ENCODE measurements at places on chromosomes 2 and 18.

GRCh38 chr2:228367356-228367755, 185.9 kb upstream of the SPHKAP start:
- DNase-seq: no peak

GRCh38 chr2:145593280-145593679, 1073.4 kb upstream of the ZEB2 start:
- DNase-seq: no peak

- DNase-seq: no peak
Observed at GRCh38 chr18:50704357-50704940, 115.4 kb downstream of the MRO start.

GRCh38 chr18:12317664-12318333, 9.8 kb downstream of the TUBB6 start:
- DNase-seq: peak; percentile 31

DNA sequence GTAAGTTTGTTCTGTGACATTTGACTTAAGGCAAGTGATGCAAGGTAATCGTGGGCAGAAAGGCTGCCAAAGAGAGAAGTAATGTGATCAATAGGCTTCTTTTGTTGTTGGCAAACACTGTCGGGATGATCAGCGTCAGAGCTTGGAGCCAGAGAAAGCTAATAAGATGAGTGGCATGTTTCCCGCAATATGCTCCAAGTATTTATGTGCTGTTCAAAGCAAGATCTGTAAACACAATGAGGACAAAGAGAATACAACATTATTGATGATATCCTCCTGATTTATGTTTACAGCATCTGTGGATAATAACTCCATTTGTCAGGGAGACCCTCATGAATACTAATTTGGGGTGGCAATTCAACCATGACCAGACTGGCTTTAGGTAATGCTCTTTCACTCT, 603.3 kb downstream of the TDRD15 start:
- DNase-seq: no peak

- no peak for DNase-seq
Observed at GRCh38 chr2:203786549-203787351, 80.3 kb downstream of the CD28 start.

- DNase-seq: no peak
Observed at GRCh38 chr2:238305965-238306671, 14.2 kb upstream of the TRAF3IP1 start.

DNA sequence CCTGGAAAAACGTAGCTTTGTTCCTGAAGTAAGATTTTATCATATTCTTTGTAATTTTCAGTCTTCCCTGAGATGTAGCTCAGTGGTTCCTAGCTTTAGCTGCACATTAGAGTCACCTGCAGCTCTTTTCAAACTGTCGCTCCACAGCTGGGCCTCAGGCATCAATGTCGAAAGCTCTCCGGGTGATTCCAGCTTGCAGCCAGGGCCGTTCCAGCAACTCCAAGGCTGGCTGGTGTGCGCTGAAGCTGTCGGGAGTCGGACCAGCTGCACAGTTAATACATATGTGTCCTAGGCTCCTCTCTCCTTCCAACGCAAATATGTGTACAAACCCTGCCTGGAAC, 609 bp upstream of the ZNF2 start:
- DNase-seq: no peak

DNA sequence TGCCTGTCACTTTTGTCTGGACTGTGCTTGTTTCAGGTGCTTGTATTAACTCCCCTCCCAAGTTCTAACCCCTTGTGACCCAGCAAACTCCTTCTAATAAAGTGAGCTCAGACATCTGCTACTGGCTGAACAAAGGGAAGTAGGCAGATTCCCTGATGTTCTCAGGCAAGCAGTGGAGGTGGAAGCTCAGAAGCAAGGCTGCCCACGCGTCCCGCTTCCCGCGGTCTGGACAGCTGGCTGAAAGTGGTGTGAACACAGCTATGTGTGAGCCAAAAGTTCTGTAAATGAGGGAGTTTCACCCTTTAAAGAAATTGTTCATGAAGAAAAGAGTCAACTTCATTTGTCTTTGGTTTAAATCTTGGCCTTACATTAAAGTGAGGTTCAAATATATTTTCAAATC, 40.0 kb downstream of the NAPG start:
- DNase-seq: no peak

- DNase-seq: no peak
Observed at GRCh38 chr2:233248999-233249398, 2.5 kb upstream of the ATG16L1 start.

- no peak for DNase-seq
Observed at GRCh38 chr18:31064130-31064529, 21.6 kb upstream of the DSC3 start.

DNA sequence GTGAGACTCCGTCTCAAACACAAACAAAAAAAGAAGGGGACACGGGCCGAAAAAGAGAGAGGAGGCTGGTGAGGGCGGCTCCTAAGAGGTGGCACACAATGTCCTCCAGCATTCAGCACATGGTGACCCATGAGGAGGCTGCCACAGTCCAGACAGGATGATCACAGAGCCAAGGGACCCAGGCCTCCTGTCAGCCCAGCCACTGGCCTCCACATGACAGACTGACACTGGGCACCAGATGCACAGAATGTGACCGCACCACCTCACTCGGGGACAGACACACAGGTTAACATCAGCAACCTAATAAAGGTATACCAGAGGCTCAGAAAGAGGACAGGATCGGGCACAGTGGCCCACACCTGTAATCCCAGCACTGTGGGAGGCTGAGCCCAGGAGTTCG, 21.0 kb downstream of the PASK start:
- DNase-seq: no peak

GRCh38 chr2:215868846-215869543, 144.4 kb downstream of the MREG start:
- DNase-seq: no peak

DNA sequence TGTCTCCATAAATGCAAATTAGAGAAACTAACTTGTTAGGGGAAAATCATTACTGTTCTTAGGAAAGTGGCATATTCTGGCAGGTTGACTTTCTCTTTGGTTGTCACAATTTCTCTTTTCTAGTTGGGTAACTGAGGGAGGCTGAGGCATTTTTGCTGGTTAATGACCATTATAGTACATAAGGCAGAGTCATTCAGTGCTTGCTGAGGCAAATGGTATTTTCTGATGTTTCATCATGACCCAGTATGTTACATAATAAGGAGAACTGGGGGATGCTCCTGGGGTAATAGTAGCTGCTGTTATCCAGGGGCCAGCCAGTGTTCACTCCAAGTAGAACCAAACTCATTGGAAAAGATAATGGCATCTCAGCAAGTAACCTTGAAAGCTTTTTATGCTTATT, 62.3 kb downstream of the ITGA6 start:
- no peak for DNase-seq

DNA sequence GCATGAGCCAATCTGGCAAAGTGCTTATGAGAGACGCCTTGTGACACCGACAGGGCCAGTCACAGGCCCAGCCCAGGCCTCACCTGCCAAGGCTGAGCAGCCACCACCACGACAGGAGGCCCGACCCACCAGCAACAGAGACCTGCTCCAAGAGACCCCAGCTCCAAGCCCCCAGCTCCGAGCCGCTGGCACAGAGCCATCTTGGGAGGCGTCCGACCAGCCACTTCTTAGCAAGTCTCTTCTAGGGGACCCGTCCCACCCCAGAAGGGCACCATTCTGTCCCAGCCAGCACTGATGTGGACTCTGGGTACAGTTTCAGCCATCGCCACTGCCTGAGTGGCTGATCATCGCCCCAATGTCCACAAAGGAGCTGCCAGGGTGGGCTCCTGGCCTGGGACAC, 290.7 kb upstream of the SALL3 start:
- no peak for DNase-seq

DNA sequence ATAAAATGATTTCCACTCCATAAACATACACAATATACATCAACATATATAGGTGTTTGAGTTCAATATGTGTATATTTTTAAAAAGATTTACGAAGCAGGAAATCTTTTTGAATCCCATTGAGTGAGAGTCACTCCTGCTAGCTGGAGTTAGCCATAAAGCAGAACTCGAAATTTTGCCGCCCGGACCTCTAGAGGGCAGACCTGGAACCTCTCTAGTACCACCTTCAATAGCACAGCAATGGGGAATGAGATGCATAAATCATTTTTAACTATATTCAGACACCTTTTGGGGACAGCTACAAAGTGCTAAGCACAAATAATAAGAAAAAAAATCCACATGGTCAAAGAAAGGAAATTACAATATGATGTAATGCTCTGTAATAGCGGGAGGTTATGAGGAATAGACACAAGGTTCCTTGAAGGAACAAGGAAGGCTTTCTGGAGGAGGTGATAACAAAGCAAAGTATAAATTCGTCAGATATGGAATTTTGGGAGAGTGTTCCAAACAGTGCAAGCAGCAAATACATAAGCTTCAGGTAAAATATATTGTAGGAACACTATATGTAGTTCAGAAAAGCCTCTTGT, 533.4 kb downstream of the ERBB4 start:
- peak; percentile 6 for DNase-seq

DNA sequence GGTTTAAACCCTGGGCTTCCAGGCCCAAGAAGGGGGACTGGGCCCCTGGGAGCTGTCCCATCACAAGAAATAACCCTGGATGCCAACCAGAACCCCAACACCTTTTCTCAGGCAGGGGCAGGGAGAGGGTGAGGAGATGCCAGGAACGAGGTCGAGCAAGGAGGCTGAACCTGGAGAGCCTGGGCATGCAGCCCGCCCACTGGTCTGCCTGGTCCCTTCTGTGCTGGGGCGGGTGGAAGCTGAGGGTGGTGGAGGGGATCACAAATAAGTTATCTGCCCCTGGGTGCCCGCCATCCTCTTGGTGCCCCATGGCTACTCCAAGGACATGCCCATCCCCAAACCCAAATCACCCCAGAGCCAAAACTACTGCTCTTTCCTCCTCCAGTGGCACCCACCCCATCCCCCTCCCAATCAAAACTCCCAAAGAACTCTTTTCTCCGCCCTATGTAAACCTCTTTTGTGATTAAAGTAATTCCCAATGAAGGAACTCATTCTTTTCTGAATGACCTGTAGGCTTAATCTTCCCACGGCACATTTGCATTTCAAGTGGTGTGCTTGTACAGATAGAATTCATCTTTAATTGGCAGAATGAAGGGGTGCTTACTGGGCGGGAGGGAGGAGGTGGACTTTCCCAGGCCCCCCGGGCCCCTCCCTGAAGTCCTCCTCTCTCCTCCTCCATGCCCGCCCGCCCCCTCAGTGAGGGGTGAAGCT, 47.9 kb downstream of the EFR3B start:
- DNase-seq: no peak

DNA sequence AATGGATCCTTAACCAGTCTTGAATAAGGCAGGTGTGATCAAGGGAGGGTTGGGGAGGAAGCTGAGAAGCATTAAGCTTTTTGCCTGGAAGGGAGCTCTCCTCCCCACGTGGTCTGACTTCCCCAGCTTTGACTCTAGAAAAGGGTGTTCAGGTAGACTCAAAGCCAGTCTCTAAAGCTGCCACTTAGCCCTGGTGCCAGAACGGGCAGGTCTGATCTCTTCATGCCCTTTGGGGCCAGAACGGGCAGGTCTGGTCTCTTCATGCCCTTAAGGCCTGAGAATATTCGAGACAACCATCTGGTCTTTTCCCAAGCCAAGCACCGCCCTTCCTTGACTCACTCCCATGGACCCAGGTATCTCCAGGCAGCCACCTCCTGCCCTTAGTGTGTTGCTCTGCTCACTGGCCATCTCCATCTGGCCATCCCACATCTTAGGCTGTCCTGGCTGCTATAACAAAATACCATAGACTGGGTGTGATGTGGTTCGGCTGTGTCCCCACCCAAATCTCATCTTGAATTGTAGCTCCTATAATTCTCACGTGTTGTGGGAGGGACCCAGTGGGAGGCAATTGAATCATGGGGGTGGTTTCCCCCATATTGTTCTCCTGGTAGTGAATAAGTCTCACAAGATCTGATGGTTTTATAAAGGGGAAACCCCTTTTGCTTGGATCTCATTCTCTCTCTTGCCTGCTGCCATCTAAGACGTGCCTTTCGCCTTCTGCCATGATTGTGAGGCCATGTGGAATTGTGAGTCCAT, 59.4 kb downstream of the SNORC start:
- DNase-seq: no peak

DNA sequence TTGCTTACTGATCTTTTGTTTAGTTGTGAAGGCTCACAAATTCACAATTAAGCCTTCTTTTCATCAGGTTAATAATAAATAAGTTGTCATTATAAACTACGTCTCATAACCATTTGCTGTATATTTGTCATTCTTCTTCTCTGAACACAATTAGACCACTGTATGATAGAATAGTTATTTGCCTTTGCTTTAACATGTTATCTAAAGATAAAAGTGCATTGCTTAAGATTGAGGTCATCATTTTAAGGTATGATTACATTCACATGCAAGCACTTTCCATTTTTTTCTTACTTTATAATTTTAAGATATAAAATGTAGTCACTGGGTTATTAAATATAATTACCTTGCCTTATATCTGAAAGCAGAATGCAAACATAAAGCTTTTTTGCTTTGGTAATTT, 80.1 kb upstream of the GLS start:
- no peak for DNase-seq

DNA sequence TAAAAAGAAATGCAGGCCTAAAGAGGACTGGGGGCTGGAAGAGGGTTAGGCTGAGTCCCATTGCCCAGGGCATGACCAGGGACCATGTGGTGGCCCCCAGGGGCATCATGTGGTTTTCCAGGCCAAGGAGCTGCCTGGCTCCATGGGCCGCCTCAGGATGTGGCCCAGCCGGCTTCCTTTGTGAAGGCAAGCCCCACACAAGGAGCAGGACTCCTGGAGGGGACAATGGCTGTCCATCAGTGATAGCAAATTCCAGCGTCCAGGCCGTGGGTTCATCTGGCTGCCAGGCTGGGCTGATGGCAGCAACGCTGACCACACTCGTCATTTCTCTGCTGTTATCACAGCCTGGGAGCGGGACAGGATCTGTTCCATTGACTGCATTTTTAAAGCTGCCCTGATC, 82.5 kb downstream of the GBX2 start:
- DNase-seq: no peak

DNA sequence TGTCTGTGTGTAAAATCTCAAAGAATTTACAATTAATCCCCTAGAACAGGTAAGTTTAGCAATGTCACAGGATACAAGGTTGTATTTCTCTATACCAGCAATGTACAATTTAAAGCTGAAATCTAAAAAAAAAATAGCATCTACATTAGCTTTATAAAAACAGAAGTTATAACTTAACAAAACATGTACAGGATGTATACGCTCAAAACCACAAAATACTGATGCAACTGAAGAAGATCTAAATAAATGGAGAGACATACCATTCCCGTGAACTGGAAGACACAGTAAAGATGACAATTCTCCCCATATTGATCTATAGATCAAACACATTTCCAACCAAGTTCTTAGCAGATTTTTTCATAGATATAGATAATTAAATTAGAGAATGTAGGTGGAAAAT, 17.5 kb upstream of the RANBP2 start:
- no peak for DNase-seq

DNA sequence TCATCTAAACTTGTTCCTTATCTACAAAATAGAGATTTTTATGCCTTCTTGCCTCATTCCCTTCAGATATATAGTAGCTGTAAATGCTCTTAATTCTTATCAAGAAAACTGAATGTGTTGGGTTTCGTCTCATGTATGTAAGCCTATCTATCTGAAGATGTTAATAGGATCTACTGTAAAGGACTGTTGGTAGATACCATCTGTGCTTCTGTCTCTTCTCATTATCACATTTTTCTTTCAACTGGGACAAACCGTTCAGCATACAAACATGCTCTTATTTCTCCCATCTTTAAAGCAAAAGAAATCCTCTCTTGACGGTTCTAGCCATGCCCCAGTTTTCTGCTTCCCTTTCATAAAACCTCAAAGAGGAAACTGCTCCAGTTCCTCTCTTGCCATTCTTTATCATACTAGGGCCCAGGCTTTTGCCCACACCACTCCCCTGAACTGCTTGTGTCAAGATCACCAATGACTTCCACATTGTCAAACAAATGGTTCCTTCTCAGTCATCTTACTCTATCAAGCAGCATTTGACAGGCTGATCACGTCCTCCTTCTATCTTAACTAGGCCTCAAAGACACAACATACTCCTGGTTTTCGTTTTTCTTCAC, 88.7 kb downstream of the ARHGEF33 start:
- DNase-seq: no peak
